Stimulated activated CD4-positive, alpha-beta T cell treated with anti-CD3 and anti-CD28 coated beads, Interleukin-4, amount 100 ng/mL, for 24 hours (primary cell): ENCODE measurements at places on chromosomes 11 and 22.

GRCh38 chr22:32218470-32218869 lies 13.6 kb upstream of the RFPL2 start:
- no peak for DNase-seq

DNA sequence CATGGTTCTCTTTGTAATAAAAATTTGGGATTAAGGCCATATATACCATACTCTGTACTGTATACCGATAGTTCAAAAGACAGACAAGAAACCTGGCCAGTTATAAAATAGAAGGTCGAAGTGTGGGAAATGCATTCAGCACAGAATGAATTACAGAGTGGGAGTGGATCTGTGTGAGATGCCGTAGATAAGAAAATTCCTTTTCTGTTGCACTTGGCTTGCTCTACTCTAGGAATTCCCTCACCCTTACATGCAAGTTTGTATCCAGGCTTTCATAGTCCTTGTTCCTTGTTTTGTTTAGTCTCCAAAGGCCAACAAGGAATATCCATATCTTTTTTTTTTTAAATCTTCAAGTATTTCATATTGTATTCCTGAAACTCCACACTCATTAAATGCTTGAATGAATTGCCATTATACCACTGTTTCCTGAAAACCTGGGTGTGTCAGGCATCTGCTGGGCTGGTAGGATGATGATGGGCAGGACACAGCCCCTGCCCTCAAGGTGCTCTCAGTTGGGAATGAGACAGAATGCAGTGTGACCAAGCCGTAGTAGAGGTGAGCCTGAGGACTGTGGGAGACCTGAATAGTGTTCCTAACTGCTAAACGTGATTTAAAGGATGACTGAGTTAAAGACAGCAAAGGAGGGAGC lies 53.5 kb downstream of the TEAD1 start:
- DNase-seq: no peak

GRCh38 chr11:11313426-11313825 lies 39.6 kb downstream of the CSNK2A3 start:
- no peak for DNase-seq

- DNase-seq: no peak
These were observed at the start of gene MS4A4E for GRCh38 chr11:60242740-60243239. MS4A4E (minus strand) TSS chr11:60243137; CDS start chr11:60230055, 13,082 bp downstream.

- DNase-seq: no peak
These were observed 906 bp downstream of the ARSA start for GRCh38 chr22:50626850-50627641.

DNA sequence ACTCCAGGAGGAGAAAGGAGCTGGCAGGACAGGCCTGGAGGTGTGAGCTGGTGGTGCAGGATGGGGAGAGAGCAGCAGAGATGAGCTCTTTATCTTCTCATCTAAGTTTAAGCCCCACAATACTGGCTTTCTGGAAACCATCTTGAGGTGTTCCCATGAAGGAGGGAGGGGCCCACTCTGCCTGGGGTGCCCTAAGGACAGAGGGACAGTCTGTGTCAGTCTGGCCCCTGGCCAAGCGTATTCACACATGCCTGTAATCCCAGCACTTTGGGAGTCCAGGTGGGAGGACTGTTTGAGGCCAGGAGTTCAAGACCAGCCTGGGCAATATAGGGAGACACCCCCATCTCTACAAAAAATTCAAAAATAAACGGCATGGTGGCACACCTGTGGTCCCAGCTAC lies 8.9 kb downstream of the SERHL2 start:
- no peak for DNase-seq

GRCh38 chr11:113397821-113398220 lies 10.2 kb downstream of the ANKK1 start:
- DNase-seq: no peak

DNA sequence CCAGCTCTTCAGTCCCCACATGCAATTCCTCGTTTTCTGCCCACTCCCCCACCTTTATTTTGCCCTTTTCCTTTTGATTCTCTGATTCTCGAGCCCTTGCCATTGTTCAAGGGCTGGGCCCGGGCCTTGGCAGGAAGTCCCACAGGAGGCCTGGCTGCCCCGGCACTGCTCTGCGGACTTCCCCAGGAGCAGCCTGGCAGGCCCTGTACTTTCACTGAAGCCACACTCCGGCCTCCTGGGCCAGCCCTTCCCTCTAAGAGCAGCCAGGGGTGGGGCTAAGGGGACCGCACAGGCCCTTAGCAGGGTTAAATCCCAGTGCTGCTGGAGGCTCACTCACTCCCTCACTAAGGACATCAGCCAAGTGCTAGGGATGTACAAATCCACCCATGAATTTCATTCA lies 4.1 kb downstream of the LRRC32 start:
- no peak for DNase-seq

DNA sequence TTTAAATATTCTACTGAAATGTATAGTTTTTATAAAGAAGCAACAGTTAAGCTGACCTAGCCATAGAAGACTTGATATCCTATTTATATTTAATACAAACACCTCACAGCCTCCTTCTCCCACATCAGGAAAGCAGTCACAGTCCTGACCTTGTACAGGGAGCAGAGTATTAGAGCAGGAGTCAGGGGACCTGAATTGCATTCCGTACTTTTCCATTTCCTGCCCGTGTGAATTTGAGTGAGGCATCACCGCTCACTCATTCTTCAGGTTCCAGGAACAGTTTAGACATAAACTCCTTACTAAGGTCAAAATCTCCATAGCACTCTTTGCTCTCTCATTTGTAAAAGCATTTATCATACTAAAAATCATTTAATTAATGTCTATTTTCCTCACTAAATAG lies 482.5 kb upstream of the FAT3 start:
- DNase-seq: no peak

- no peak for DNase-seq
These were observed 661.5 kb downstream of the LRRC4C start for GRCh38 chr11:40797981-40798380.
